ENCODE measurements at places on chromosomes 2 and 18.
A peak's percentile ranks its signal among the peaks of the same experiment; 100 is the strongest.

DNA sequence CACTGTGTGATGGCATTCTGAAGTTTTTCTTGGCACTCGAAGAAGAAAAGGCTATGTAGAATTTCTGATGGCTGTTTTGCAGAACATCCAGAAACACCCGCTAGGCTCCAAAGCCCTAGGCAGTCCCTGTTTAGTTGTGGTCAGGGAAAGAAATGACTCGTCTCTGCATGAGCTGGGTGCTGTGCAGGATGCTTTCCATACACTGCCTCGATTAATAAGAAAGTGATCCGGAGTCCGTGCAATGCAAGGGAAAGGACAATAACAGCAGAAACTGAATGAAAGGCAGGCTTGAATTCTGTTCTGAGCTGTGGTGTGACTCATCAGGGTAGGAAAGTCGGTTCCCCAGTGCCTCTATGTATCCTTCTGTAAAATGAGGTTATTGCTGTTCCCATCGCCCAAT lies 18.7 kb downstream of the MAPRE3 start:
- no peak for DNase-seq

DNA sequence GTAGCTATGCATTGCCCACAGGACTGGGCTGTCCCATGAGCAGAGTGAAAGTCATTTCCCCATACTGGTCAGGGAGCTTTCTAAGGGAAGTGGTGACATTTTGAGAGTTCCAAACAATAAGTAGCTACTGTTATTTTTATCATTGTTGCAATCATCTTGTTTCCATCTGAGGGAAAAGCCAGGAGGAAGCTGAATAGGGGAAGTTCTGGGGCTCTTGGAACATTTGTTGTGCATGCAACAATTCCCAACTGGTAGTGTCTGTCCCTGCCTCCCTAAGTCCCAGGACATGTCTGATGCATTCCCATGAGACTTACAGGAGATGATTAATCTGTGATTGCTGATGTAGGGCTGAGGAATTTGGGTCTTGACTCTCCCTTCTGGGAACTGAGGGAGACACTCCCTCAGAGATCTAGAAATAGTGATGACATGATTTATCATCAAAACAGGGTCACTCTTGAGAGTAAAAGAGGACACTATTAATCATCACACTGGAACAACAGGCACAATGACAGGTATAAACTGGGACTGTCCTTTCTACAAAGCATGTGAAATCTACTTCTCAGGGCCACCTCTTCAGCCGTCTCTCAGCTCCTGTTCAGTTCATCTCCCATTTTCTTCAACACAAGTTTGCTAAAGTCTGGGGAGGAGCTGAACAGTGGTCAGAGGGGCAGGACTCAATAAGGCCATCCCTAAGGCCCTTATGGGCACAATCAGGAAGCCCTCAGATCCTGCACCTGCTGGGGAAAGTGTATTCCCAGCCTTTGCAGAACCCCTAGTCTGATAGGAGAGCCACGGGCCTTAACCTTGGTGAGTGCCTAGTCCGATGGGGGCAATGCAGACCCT lies 28.0 kb upstream of the MARCO start:
- peak; percentile 97 for DNase-seq

GRCh38 chr2:231277962-231278361 lies 79.5 kb downstream of the ARMC9 start:
- DNase-seq: no peak

DNA sequence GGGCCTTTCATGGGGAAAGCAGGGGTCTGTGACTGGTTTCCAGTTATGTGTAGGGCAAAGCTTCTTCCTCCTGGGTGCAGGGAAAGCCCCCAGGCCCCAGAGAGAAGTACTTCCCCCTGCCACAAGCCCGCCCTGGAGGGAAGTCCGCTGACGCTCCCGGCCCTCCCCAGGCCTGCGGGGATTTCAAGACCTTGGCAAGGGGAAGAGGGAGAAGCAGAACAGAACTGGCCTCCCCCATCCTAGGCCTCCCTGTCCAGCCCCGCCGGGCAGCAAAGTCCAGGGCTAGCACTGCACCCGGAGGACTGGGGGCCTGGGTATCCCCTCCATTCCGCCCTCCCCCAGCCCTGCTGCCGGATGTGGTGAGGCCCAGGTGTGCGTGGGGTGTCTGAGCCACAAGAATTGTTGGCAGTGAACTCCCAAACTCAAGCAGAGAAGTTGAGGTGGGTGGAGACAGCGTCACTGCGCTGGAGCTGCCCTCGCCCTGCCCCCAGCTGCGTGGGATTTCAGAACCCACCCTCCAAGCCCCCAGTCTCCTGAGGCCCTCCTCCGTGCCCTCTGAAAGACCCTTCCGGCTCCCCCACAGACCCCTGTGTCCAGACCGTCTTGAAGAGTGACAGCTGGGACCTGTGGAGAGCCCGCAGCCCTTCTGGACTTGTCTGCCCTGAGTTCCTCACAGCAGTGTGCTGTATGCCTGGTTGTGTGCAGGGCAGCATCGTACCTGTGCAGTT lies 1.1 kb upstream of the DUSP2 start:
- DNase-seq: peak; percentile 98

- no peak for DNase-seq
These were observed 55.1 kb downstream of the ADD2 start for GRCh38 chr2:70712916-70713315.

DNA sequence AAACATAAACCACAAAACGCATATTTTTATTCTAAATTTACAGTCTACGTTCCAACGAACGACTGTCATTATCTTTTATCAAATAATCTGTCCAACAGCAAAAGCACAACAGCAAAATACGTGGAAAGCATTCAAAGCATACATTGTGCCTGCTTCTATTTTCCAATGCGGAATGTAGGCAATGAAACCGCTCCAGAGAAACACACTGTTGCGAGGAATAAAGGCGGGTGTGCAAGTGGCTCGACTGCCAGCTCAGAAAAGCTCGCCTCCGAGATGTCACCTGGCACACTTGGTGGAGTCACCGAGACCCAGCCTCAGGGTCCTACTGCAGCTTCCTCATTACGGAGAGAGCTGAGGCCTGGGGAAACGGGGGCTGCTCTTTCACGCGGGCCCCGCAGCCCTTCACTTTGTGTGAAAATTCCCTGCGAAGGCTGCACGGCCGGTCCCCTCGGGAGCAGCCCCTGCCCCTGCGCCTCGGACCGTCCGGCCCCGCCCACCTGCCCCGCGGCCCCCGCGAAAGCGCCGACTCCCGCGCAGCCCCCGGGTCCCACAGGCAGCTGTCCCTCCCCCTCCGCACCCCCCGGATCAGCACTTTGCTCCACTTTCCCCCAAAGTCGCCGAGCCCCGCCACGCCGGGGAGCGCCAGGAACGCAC lies 752 bp downstream of the MGAT4A start:
- peak; percentile 50 for DNase-seq

GRCh38 chr2:74079522-74080341 lies 68.0 kb downstream of the BOLA3 start:
- peak; percentile 87 for DNase-seq

DNA sequence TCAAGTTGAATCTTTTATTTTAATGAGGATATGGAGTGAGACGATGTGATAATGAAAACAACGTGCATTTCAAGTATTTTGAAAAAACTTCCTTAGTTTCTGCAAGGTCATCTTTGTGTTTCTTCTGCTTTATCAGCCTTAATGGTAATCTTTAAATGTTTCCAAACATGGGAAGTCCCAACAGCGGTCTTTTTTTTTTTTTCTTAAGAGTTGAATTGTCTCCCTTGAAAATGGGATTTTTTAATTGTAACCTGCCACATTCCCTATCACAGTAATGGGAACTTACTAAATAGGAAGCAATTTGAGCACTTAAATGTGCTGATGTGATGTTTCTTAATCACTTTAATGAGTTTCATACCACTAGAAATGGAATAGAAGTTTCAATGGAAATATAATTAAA lies 45.8 kb downstream of the ATIC start:
- DNase-seq: no peak

DNA sequence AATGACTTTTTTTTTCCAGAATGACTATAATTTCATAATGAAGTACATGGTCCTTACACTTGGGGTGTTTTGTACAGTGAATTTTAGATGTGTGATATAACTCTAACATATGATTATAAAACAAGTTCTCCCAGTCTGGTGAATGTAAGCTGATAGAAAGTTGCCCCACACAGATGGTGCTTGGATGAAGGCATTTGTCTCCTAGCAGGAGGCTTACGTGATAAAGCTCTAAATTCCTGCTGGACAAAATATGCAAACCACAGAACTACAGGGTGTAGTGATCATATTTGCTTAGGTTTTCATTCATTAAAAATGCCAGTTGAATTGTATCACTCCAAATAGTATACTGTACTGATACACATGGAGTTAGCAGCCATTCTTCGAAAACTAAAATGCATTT lies 85.5 kb downstream of the DSC3 start:
- DNase-seq: no peak

DNA sequence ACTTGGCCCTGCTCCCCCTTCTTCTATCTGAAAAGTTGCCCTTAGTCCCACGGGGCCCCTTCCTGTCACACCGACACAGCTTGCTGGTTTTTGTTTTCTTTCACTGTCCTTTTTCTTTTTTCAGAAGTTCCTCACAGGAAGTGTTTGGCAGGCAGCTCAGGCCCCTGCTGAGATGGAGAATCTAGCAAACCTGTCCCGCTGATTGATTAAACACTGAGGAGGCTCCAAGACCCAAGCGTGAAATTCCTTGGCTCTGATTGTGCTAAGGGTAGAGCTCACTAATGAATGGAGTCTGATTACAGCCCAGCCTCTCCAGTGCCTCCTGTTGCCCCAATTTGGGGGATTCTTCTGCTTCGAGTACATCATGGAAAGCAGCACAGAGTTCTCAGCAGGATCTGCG lies 365.9 kb upstream of the MEX3C start:
- no peak for DNase-seq

- peak; percentile 32 for DNase-seq
These were observed 109.0 kb upstream of the CBLN2 start for GRCh38 chr18:72652990-72653593.

- DNase-seq: peak; percentile 36
These were observed 96.4 kb downstream of the CERS6 start for GRCh38 chr2:168552450-168552856.

DNA sequence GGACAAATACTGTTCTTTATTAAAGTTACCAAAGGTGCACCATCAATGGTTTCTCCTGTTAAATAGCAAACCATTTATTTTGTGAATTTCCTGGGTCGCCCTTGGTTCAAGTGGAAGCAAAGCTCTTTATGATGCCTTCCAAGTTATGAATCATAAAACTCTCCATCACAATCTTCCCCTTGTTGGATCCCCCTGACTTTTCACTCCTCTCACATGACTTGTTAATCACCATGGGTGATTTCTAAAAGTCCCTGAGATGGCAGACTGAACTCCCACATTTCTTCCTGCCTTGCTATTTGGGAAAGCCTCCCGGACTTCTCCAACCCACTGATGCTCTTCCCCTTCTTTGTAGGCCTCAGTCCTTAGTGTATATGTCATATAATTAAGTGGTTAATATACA lies 176.0 kb downstream of the THADA start:
- peak; percentile 87 for DNase-seq

GRCh38 chr2:137929519-137929916 lies 34.8 kb upstream of the HNMT start:
- no peak for DNase-seq

- DNase-seq: peak; percentile 39
These were observed 74.1 kb downstream of the TLK1 start for GRCh38 chr2:171086352-171087290.

Data from suppressor macrophage treated with lipopolysaccharide for 4 hours (primary cell).